Progenitor cell of endocrine pancreas (in vitro differentiated cells): ENCODE measurements at places on chromosomes 2 and 18.

DNA sequence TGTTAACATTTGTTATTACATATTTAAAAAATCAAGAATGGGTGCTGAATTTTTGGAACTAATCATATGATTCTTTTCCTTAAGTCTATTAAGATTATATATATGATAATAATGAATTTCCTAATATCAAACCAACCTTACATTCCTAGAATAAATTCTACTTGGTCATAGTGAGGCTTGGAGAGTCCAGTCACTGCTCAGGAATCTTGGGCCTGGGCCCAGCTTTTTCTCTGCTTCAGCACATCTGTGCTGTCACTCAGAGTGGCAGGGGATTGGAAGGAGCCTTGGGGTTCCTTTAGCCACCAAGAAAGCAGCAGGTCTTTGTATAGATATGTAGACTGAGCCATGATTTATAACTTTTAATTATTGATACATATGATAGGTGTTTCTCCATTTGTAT, 19.9 kb upstream of the ZAP70 start:
- no peak for DNase-seq

DNA sequence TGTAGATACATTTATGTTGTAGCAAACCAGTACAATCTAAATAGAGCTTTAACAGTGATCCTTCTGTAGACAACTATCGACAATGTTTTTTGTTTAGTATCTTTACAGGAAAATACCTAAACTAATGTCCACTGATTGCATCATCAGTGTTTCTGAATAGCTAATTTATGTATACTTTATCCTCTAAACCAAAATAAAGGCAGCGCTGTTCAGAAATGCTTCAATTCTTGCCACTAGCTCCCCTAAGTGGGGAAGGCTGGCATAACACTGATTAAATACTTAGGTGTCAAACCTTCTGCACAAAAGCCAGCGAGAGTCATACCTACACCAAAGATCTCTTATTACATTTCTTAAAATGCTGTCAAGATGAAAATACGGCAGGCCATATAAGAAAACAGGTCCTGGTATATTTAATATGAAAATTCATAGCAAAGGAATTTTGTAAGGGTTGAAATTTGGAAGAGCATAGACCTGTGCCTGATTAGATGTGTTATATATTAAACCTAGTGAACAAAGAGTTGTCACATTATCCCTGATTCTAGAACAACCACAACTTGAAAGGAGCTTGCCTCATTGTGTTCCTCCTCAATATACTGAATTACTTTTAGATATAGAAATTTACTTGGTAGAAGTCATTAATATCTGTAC, 1693.4 kb upstream of the SLC39A10 start:
- DNase-seq = no peak

- DNase-seq = no peak
Observed at GRCh38 chr2:31785876-31786275, 205.1 kb upstream of the SRD5A2 start.

- DNase-seq = no peak
Observed at GRCh38 chr18:25873833-25874232, 216.6 kb downstream of the SS18 start.

DNA sequence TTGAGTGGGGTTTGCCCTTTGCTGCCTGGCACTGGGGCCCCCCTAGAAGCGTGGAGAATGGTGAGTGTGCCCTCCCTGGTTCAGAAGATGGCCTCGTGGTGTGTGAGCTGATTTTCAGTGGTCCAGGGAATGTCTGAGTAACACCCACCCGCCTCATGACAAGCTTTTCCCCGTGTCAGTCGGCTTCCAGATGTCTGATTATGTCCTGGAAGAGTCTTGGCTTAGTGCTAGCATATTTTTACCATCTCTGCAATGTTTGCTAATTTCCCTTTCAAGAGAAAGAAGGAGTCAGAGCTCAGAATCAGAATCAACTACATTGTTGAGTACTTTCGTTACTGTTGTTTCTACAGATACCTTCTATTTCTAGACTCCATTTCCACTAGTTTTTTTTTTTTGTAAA, 214.7 kb downstream of the SEPTIN10 start:
- no peak for DNase-seq

GRCh38 chr2:113233593-113234550, 44.8 kb downstream of the PAX8 start:
- no peak for DNase-seq

DNA sequence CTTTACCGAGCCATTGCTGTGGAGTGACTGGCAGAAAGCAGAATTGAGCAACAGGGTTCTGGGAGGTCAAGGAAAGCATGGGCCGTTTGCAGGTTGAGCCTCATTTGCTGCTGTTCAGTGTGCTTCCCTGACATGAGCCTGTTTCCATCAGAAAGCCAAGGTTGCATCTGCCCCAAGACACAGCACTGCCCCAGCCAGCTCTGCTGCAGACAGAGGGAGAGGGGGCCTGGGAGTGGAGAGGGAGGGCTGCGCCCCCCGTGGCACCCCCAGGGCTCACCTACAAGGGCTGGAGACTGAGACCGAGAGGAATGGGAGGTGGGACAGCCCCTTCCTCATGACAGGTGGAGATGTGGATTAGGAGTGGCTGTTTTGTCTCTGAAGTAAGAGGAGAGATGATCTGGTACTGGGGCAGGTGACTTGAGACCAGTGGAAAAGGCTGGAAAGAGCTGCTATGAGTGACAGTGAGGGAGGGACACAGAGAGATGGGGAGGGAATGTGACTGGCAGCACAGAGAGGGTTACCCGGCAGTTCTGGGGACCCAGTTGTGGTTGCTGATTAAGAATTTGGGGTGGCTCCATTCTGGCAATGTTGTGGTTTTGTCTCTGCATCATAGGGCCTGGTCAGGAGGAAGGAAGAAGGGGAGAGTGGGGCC, 218.0 kb downstream of the DYSF start:
- no peak for DNase-seq

GRCh38 chr2:230694241-230694640, 18.4 kb upstream of the CAB39 start:
- DNase-seq = no peak

- DNase-seq = no peak
Observed at GRCh38 chr2:22282220-22282619, 1102.8 kb upstream of the KLHL29 start.

DNA sequence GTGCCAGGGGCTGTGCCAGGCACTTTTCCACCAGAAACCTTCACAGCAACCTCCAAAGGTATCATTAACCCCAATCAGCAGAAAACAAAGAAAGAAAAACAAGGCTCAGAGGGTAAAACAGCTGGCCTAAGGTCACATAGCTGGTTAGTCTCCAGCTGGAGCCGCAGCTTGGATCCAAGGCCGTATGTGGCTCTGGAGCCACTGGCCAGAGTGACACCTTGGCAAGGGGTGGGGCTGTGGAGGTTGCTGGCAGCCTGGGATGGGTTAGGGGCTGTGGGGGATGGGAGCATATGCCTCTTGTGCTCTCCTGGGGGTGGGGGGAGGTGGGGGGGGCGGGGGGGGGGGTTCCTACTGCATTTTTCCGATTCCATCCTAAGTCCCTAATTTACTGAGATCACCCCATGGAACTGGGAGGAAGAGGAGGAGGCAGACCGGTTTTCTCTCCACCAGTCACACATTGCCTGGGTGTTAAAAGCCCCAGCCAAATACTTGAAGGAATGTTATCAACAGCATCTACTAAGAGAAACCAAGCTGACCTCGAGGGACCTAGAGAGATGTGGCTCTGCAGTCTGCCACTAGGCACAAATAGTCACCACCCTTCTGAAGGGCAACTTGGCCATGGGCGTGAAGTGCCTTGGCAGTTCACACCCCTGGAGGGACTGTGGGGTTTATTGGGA, 8.0 kb downstream of the HAAO start:
- no peak for DNase-seq

DNA sequence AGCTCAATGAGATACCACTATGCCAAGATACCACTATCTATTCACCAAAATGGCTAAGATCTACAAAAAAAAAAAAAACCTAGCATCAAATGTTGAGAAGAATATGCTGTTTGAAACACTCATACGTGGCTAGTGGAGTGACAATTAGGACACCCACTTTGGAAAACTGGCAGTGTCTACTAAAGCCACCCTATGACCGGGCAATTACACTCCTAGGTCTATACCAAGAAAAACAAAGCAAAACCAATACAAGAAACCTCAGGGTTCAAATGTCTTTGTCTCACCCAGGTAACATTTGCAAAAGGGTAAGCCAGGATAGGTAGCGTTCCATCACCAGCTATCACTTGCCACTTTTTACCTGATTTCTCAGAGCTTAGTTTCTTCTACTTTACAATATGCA, 123.6 kb upstream of the CAB39 start:
- DNase-seq = no peak

- no peak for DNase-seq
Observed at GRCh38 chr18:3150274-3150673, 69.5 kb downstream of the MYOM1 start.

- no peak for DNase-seq
Observed at GRCh38 chr2:120233292-120233691, 10.1 kb upstream of the TMEM185B start.

GRCh38 chr2:74693668-74694067, 39.6 kb downstream of the SEMA4F start:
- no peak for DNase-seq

DNA sequence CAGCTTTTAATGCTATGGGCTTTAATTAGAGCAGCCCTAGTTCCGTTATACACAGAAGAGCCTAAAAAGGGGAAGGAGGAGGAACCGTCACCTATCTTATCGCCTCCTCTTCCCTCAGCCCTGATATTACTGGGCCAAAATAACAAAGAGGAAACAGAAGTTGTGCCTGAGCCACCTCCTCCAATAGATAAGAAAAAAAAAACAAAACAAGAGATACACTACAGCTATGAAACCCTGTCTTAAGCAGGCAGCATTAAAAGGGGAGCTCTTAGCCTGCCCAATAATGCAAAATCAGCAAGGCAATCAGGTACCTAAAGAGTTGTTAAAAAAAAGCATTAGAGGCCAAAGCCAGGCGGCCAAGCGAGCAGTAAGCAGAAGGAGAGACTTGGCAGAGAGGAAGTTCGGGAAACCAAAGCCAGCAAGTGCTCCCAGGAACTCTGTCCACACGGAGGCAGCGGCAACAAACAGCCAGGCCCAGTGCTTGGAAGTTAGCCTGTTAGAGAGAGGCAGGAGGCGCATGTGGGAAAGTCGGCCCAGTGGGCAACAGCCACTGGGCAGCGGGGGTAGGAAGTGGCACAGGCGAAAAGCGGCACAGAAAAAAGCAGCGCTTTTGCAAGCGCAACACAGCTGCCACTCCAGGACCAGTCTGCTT, 41.8 kb upstream of the PDK1 start:
- no peak for DNase-seq

- no peak for DNase-seq
Observed at GRCh38 chr18:48321536-48321935, 87.6 kb downstream of the ZBTB7C start.

DNA sequence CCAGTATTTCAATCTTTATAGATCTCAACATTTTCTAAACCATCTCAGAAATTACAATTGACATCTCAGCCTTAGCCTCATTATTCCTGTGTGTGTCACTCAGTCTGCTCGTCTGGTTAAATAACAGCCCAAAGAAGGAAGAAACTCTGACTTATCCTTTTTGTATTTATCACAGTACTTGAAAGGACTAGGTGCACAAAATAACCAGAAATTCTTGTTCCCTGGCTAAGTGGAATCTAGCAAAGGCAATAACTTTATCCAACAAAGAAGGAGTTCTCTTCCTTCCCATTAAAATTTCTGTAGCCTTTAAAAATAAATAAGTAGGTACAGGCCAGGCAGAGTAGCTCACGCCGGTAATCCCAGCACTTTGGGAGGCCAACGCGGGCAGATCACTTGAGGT, 139.9 kb upstream of the PID1 start:
- no peak for DNase-seq

GRCh38 chr18:24631243-24632025, 171.0 kb downstream of the HRH4 start:
- DNase-seq = no peak

- DNase-seq = no peak
Observed at GRCh38 chr2:155519529-155520130, 812.9 kb downstream of the NR4A2 start.

DNA sequence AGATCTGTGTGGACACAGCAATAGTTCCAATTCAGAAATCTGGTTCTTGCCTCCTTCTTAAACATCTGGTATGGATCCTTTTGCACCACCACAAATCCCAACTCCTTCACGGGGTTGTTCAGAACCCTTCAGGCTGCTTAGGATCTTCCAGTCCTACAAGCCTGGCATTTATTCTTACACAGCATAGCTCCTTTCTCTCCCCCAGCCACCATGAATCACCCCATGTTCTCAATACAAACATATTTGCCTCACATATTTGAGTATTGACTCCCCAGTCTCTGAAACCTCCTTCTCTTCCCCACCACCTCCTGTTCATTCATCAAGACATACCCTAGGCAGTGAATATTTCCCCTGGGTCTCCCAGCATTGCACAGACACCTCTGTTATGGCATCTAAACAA, 155.2 kb downstream of the ALK start:
- DNase-seq = no peak

- no peak for DNase-seq
Observed at GRCh38 chr2:31429759-31430438, 15.4 kb upstream of the XDH start.

DNA sequence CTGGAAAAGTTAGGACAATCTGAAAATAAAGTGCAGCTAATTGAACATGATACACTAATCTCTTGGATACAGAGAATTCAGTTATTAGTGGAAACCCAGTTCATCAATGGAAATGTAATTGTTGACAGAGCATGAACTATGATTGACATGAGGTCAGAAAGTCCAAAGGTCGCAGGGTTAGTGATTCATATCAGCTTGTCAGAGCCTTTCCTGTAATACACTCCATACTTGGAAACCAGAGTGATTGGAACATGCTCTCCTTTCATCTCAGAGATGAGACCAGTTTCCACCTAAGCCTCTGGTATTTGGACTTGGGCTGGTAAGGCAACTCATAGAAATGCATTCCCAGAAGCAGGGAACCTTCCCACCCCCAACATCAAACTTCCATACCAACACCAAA, 8.5 kb upstream of the NCKAP5 start:
- DNase-seq = no peak

DNA sequence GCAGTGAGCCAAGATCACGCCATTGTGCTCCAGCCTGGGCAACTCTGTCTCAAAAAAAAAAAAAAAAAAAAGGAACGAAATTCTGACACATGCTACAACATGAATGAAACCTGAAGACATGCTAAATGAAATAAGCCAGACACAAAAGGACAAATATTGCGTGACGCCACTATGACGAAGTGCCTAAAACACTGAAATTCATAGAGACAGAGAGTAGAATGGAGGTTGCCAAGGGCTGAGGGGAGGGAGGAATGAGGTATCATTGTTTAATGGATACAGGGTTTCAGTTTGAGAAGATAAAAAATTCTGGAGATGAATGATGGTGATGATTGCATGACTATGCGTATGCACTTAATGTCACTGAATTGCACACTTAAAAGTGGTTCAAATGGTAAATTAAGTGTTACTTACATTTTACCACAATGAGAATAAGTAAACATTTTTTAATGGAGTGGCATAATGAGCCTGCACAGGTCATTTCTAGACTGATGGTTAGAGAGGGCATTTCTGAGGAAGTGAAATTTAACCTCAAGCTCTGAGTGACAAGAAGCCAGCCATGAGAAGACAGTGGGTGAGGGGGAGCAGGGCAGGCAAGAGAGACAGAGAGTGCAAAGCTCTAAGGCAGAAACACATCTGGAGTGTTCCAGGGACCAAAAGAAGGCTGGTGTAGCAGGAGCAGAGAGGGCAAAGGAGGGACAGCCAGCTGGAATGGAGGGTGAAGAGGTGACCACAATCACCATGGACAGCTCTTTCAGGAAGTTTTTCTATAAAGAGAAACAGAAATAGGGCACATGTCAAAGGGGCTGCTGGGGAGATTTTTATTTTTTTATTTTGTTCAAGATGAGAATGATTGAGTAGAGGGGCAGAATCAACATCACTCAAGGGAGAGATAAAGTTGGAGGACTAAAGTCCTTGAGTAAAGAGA, 20.6 kb upstream of the EXOC6B start:
- no peak for DNase-seq

- DNase-seq = no peak
Observed at GRCh38 chr2:134344954-134345697, 91.3 kb downstream of the MGAT5 start.
